Stimulated activated memory B cell treated with anti-CD40 and anti-IgM and Interleukin-4, amounts not matched to agents 10 μg/mL and 1 μg/mL and 100 μg/mL, for 72 hours (primary cell): ENCODE measurements at places on chromosomes 4 and X.

GRCh38 chrX:55668084-55668483 is 44.9 kb downstream of the FOXR2 start:
- no peak for ATAC-seq

DNA sequence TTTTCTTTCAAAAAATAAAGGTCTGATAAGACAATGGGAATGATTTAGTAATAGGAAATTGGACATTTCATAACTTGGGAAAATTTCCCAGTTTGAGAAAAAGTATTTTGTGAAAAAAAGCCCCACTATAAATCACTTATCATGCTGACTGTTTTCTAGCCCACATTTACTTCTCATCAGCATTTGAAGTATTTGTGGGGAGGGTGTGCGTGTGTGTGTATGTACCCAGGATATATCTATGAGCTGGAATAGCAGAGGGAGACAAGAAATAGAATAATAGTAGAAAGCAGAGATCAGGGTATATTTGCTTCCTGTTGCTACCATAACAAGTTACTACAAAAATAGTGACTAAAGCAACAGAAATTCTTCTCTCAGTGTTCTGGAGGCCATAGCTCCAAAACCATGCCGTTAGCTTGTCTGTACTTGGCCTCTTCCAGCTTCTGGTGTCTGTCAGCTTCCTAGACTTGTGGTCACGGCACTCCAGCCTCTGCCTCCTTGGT is 139.8 kb downstream of the PTTG2 start:
- no peak for ATAC-seq

- ATAC-seq: peak; percentile 76
Observed at GRCh38 chrX:9885150-9885549, 82.0 kb upstream of the CLDN34 start.

- ATAC-seq: no peak
Observed at GRCh38 chr4:181784881-181785280, 458.3 kb upstream of the TENM3 start.

DNA sequence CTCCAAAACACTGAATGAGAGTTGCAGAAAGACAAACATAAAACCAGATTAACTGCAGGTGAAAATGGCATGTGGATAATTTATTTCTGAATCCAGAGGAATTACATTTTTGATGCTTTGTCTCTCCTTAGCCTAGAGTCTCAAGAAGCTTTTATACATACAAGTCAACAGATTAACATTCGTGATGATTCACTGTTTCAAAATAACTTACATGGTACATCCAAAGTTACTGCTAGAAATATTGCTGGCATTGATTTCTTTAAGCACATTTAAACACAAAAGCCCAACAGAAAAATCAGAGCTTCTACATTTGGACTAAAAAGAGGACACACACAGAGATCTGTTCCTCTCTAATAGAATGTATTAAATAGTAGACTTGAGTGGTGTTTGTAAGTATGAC is 105.6 kb downstream of the AMELX start:
- no peak for ATAC-seq

DNA sequence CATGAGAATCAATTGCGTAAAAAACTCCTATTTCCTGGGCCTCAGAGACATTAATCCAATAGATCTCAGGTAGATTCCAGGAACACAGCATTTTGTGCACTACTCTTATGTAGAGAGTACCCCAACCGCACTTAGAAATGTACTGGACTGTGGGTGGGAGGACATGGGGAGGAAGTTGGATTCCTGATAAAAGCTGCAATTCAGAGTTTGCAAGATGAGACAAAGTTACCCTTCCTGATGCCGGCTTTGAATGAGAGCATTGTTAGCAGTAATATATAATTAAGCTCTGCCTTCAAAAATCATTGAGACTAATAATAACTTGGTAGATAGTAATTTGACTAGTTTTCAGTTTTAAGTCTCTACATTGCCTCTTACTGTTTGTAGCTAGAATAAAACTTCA is 323.3 kb upstream of the GALNT7 start:
- ATAC-seq: no peak

GRCh38 chr4:176676901-176677300 is 115.8 kb downstream of the VEGFC start:
- ATAC-seq: no peak

DNA sequence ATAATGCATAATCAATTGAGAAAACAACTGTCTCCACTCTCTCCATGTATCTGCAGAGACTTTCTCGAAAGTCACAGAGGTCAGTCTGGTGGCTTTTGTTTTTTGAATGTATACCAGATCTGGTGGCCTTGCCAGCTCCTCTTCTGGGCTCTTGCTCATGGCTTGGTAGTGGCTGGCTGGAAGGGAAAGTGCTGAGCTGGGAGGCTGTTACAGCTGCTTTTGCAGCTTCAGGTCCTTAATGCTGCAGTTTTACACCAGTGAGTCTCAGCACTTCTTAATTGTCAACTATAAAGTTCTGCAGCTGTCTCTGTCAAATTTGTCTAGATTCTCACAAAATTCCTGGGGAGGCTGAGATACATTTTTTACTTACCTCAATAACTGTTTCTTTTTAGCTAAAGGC is 390.0 kb downstream of the GRXCR1 start:
- ATAC-seq: no peak

DNA sequence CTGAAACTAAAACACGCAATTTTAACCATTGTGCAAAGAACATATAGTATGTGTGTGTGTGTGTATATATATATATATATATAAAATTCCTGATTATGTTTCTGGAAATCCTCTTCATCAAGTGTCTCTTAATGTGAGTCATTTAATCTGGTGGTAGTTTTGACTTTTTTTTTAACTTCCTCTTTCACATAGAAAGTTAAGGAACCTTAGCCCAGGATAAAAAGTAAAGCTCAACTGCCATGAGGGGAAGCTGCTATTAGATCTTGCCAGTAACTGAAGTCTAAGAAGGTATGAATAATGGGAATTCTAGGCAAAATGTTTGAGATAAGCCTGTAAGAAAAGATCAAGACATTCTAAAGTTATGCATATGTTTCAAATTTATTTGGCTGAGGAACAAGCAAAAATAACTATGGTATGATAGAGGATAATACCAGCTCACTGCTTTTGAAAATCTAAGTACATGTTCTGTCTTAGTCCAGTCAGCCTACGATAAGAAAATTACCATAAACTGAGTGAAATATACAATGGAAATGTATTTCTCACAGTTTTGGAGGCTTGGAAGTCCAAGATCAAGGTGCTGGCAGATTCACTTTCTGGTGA is 757.0 kb downstream of the TRAM1L1 start:
- ATAC-seq: no peak

- peak; percentile 72 for ATAC-seq
Observed at GRCh38 chr4:152536545-152537182, 772 bp upstream of the FBXW7 start.

DNA sequence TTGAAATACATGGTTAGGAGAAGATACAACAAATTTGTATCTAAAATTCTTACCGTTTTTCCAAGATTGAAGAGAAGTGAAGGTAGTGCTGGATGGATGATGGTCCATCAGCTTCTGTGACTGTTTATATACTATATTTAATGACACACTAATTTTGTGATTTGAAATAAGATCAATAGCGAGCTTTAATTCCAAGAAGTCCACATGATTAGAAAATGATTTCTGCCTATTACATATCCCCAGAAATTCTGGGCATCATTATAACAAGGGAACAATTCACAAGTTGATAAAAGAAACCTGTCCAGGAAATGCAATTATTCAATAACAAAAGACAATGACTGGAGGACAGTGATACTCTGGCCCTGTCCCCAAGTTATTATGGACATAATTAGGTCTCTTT is at the start of gene CSN2:
CSN2 (minus strand) TSS at position 101 of the 400 bp plus-strand sequence. CDS start 4,733 bp downstream, outside the sequence.
- no peak for ATAC-seq

- ATAC-seq: no peak
Observed at GRCh38 chr4:38046727-38047489, 86.7 kb downstream of the PTTG2 start.

DNA sequence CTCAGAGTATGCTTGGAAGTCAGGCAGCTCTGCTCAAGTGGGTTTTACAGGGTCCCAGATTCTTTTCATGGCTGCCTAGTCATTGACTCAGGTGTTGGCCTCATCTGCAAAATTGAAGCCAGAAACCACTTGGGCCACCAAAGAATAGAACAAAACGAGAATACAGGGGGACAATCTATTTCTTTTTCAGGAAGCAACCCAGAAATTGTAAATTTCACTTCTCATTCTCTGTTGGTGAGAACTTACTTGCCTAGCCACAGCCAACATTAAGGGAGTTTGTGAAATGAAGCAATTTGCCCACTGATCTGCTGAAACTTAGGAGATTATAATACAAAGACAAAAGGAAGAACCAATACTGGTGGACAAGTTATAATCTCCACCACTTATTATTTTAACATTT is 8.6 kb upstream of the TKTL2 start:
- peak; percentile 74 for ATAC-seq

- ATAC-seq: no peak
Observed at GRCh38 chr4:24613502-24613901, 29.1 kb upstream of the DHX15 start.

DNA sequence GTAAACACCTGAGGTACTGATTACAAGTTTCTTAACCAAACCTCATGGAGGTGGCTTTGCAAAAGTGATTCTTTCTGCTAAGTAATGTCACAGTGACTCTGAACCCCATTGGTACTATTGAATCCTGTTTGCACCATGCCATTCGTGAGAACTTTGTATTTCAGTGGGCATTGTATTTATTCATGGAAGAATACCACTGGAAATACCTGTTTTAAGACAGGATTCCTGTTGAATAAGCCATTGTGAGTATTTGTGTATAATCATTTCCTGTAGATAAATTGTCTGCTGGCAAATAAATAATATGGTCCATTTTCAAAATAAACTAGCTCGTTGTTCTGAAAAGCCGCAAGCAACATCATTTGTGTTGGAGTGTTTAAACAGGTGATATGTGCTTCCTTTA is 136.4 kb upstream of the GUCY1A1 start:
- ATAC-seq: no peak

GRCh38 chrX:633043-633984 is 2.7 kb downstream of the SHOX start:
- ATAC-seq: no peak

- peak; percentile 64 for ATAC-seq
Observed at GRCh38 chr4:112515198-112516065, 548 bp downstream of the NEUROG2 start.

GRCh38 chrX:153765138-153766079 is 1.4 kb downstream of the PLXNB3 start:
- ATAC-seq: no peak
